Endothelial cell of umbilical vein (primary cell): ENCODE measurements at places on chromosomes 2 and 18. TPM values are rescaled to one million over a fixed set of nuclear protein-coding genes. Genes with fewer than 3 reads are reported as not detected.

DCTN1 gene
- 165 and 170 TPM in 2 replicates for total RNA-seq

DNA sequence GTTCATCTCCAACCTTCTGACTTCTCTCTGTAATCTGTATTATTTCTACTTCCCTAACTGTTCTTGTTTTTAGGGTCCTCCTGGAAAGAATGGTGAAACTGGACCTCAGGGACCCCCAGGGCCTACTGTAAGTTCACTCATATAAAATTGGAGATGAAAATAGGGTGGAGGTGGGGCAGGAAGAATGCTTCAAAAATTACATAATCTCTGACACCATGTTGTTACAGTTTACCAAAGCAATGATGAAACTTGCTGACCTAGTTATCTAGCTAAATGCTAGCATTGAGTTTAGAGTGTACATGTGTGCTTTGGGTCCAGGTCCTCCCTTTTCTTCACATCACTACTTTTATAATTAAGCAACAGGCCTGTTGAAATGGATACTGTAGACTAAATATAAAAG is 23.1 kb downstream of the COL3A1 start:
- H3K27me3 ChIP-seq: no peaks in the 10 kb centered on the region
- no peak for DNase-seq
- peaks cover 11% of the 10 kb centered on the region for H3K4me1 ChIP-seq
- no peak overlapping the region for H3K4me3 ChIP-seq

OSBPL6 gene
- total RNA-seq: 2.3 TPM in 2 replicates

MYCN gene
- total RNA-seq: 3.6 and 6.8 TPM in 2 replicates
